ENCODE measurements at places on chromosomes 2 and 18. TPM values are rescaled to one million over a fixed set of nuclear protein-coding genes. Genes with fewer than 3 reads are reported as not detected.
A peak's percentile ranks its signal among the peaks of the same experiment; 100 is the strongest.

- no peak for DNase-seq
Measured at GRCh38 chr2:229695961-229696360, 18.4 kb downstream of the DNER start.

- DNase-seq: peak; percentile 86
Measured at GRCh38 chr2:120735746-120736170, at the start of gene GLI2. GLI2 (plus strand) TSS chr2:120735868; CDS start chr2:120797321, 61,453 bp downstream.

GRCh38 chr18:26005950-26006349, 84.5 kb downstream of the SS18 start:
- DNase-seq: no peak

PROC gene
- total RNA-seq: not detected

Measured in SJSA1 (cell line).